NCI-H226 (cell line): ENCODE measurements at places on chromosomes 16 and 17.
A peak's percentile ranks its signal among the peaks of the same experiment; 100 is the strongest.

- no peak for DNase-seq
Measured at GRCh38 chr17:15782866-15783265, 50.8 kb downstream of the TBC1D26 start.

DNA sequence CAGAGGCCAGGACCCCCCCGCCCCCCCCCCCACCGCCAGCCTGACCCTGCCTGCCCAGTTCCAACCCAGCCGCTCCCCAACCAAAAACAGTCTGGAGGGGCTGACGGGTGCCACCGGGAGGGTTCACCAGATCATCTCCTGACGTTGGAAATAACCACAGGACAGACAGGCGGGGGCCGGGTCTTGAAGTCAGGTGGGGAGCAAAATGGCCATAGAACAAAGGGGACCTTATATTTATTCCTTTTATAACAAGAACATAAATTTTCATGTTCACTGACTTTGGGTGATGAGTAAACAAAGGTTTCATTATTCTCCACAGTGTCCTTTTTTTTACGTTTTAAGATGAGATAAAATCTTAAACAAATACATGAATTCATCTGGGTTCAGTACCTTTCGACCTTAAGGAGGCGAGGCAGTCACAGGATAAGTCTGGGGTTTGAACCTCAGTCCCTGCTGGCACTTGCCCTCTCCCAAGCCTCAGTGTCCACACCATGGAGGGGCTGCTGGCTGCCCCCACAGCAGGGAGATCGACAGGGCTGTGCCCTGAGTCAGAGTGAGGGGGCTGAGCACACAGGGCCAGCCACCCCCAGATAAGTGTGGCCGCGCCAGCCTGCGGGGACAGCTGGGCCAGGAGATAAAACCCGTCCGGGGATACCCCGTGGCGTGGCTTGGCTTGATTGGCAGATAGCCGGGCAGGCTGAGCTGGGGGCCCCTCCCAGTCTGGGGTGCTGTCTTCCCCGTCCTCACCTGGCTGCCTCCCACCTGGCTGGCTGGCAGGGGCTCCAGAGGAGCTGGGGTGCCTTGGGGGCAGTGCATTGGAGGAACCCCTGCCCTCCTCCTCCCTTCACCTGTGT is 15.0 kb downstream of the SLC7A5 start:
- DNase-seq = peak; percentile 53

DNA sequence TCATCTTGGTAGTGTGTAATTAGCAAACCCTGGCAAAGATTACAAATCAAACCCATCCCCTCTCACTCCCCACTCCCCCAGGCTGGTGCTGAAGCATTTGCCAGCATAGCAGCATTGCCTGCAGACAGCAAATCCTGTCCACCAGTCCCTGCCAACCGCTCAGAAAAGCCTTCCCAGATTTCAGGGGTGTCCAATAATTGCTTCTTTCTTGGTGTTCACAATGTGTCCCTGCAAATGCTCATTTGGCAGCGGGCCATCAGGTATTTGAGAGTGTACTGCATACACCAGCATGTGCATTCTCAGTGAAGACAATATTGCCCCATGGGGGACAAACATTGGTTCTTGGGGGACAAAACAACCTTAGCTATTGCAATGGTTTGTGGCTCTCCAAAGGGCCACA is 28.2 kb downstream of the ORC6 start:
- DNase-seq = no peak

DNA sequence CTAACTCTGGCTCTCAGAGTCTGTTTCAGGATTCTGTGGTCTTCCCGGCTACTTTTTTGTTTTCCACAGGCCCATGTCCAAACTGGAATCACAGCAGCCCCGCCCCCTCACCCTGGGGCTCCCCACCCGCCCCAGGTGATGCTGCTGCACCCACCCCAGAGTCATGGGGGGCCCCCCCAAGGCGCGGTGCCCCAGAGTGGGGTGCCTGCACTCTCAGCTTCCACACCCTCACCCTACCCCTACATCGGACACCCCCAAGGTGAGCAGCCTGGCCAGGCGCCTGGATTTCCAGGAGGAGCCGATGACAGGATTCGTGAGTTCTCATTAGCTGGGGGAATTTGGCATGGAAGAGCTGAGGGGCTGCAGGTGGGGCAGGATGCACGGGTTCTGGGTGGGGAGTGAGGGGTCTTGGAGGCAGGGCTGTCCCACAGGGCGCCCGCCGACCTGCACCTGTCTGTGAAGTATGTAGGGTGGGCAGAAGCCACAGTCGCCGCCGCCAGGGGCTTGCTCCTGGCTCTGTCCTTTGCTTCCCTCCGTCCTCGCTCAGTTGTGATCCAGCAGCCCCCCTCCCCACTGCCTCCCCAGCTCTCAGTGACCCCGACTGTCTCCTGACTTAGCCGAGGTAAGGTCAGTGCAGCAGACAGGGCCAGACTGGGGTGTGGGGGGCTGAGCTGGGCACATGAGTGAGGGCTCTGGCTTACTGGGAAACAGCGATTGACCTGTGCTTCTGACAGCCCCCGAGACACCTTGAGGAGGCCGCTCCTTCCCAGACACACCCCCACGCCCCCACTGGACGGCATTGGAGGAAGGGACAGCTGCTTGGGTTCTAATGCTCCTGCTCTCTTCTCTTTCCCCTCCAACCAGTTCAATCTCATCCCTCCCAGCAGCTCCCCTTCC is 10.0 kb downstream of the TUFM start:
- no peak for DNase-seq

DNA sequence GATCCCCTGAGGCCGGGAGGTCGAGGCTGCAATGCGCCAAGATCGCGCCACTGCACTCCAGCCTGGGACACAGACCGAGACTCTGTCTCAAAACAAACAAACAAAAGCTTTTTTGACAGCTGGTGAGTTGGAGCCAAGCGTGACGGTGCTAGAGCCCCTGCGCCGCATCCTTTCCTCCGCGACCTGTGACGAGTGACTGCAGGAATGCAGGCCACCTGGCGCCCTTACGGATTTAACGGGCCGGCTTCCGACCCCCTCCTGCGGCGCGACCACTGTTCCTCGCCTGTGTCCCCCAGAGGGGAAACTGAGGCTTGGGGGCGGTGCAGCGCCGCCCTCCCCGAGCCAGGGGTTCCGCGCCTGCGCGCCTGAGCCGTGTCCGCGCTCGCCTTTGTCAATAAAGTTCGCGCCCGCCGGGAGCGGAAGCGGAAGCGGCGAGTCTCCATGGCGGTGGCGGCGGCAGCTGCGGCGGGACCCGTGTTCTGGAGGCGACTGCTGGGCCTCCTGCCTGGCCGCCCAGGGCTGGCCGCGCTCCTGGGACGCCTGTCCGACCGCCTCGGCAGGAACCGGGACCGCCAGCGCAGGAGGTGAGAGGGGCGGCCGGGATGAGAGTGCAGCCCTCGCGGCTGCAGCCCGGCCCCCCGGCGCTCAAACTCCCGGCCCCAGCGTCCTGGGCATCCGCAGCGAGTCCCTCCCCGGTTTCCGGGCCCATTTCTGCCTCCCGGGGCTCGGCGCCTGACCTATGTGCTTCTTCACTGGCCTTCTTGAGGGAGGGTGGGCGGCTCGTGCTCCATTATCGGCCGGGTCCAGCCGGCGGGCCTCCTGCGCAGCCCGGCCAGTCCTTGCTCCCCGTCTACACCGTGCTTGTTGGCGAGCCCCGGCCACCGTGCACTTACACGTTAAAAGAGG is at the start of gene PGS1:
Gene PGS1, plus strand, starts transcription at position 425 of the 906 bp plus-strand sequence. Its CDS starts 17 bp downstream, at position 442.
- peak; percentile 71 for DNase-seq

DNA sequence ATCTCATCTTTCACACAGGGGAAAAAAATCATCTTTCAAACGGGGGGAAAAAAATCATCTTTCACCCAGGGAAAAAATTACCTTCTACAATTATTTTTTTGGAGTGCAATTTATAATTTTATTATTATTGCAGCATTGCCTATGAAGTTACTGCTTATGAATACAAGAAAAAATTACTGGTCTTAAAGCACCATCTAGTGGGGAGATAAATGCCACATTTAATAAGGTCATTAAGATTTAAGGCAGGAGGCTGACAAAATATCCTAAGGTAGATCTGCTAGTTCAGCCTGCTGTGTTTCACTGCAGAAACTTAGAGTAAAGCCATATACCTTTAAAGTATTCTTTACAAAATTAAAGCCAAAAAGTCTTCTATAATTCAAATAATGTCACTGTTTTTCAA is 13.7 kb downstream of the SHCBP1 start:
- DNase-seq = no peak

GRCh38 chr16:14199199-14199598 is 128.1 kb downstream of the MRTFB start:
- DNase-seq = no peak

GRCh38 chr16:85871756-85872155 is 27.2 kb upstream of the IRF8 start:
- peak; percentile 56 for DNase-seq

DNA sequence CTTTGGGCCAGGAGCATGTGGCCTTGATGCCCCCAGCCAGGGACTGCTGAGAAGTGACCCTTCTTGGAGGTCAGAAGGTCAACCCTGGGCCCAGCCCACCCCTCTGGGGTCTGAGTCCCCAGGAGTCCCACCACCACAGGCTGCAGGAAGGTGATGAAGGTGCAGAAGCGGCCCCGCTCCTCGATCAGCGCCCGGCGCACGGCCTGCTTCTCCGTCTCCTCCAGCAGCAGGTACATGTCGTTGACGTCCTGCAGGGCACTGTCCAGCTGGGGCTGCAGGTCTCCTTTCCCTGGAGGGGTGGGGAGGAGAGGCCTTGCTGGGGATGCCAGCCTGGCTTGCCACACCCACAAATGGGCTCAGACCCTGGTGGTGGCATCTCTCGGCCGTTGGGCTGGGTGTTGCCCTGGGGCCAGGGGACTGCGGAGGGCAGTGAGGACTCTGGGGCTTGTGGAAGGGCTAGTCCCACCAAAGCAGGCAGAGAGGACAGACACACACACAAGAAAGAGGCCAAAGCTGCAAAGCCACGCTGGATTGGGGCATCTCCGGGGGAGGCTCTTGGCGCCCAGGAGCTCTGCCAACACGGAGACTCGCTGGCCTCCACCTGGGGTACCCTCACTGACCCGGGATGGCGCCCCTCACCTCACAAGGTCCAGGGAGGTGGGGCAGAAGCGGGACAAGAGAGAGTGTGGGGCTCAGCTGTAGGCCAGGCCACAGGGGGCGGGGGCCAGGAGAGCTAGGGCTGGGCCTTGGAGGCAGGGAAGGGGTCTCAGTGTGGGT is 7.5 kb downstream of the MTSS2 start:
- no peak for DNase-seq

- peak; percentile 24 for DNase-seq
Measured at GRCh38 chr16:48617711-48618148, 7.8 kb upstream of the N4BP1 start.

DNA sequence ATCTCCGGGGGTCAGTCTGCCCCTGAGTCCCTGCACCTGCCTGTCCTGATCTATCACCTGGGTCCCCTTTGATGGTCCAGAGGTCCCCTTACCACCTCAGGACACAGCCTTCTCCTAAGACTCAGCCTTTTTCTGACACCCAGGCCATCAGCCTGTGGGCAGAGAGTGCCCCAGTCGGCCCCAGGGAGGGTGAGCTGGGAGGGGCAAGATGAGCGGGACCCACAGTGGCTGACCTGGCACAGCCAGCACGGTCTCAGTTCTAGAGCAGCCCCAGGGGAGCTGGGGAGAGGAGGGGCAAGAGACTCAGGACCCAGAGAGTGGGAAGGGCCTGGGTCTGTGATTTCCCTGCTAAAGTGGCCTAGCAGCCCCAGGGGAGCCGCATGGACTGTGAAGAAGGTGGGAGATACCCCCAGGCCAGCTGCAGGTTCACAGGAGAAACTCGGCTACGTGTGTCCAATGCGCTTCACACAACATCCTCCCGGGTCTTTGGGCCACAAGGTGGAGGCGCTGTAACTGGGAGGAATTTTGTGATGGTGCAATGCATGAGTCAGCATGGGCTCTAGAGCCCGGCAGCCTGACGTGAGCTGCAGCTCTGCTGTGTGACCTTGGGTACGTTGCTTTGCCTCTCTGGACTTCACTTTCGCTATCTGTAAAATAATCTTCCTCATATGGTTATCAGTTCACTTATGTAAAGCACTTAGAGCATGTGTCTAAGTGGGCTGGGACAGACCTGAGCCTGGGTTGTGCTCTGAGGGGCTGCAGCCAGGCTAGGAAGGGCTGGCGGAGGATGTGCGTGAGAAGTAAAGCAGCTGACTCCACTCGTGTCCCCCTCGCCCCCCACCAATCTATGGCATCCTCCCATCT is 67.2 kb upstream of the LHX1 start:
- DNase-seq = peak; percentile 54

GRCh38 chr17:14302091-14302430 is 1.2 kb downstream of the HS3ST3B1 start:
- DNase-seq = no peak

DNA sequence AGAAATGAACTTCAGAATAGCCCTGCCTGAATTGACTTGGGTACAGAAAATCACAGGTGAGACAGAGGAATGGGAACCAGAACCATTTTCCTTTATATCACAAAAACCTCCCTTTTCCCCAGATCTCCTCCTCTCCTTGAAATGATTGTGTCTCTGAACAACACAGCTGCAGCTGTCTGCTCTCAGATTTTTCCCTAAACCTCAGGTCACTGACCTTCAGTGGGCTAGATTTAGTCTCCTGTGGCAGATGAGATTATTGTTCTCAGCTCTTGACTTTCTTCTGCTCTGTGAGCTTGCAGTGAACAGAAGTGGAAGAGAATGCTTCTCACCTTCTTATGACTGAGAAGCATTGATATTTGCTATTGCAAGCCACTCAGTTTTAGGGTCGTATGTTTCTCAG is 92.3 kb upstream of the FAM20A start:
- no peak for DNase-seq

- DNase-seq = no peak
Measured at GRCh38 chr17:32264140-32264799, 1.4 kb upstream of the RHBDL3 start.

DNA sequence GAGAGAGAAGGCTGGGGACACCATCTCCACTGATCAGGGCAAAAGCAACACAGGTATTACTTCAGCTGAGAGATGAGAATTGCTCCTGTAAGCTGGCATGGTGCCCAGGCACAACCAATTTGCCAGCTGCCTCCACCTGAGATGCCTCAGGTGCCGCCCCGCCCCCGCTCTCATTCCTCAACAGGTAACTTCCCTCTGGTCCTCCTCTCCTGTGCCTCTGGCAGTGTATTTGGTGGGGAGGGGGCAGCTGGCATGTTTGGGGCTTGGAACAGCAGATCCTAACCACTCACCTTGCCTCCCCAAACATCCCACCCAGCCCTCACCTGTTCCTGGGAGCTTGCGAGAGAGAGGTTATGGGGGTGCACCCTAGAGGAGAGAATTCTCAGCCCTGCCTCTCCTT is 2.9 kb upstream of the SRCIN1 start:
- no peak for DNase-seq

DNA sequence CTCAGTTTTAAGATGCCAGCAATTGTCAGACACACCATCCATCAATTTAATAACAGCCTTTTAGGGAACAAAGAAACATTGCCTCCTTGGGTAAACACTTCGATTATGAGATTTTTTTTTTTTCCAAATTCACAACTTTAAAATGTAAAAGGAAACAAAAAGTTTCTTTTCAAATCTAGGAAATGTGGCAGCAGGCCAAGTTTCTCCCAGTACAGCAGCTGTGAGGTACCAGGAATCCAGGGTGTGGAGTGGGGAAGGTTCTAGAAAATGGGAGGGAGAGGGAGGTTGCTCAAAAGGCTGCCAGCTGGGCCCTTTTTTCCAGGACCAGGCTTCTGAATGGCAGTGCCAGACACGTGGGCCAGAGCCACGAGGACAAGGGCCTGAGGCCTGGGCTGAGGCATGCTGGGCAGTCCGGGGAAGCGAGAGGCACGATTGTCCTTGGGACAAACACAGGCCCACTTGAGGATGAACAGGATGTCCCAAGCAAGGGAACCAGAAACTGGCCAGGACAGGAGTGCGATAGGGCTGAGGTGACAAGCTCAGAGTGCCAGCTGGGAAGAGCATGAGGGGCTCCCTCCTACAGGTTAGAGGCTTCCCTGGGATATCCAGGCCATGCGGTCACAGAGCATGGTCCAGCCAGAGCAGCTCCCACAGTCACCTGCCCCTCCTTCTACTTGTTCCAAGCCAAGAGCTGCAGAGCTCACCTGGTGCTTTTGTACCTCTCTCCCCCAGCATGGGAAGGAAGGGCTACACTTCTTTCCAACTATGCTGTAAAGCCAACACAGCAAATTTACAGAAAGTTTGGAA is 215.1 kb downstream of the KATNIP start:
- no peak for DNase-seq
